ENCODE measurements at places on chromosomes 1 and 21.

- DNase-seq = no peak
Measured at GRCh38 chr1:218064426-218064825, 220.7 kb upstream of the RRP15 start.

DNA sequence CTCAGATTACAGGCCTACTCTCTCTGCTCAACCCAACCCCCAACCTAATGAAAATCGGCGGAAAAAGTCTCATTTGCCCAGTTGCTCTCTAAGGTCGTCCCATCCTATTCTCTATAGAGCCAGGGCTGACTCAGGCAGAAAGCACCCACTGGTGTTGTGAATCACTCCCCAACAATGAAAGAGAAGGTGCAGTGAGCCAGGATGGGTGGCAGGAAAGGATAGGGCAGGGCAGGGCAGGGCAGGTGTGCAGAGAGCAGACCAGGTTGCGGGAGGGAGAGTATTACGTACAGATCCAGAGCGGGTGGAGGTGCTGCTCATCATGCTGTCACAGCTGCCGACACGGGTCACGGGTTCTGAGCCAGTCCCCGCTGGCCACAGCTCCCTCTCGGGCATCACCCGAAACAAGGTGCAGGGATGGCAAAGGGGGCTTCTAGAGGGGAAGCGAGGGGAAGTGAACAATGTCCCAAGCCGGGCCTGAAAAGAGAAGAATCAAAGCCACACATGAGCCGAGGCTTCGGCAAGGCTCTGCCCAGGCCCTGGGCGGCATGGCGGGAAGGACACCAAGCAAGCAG is 5.3 kb downstream of the C1orf116 start:
- no peak for DNase-seq

DNA sequence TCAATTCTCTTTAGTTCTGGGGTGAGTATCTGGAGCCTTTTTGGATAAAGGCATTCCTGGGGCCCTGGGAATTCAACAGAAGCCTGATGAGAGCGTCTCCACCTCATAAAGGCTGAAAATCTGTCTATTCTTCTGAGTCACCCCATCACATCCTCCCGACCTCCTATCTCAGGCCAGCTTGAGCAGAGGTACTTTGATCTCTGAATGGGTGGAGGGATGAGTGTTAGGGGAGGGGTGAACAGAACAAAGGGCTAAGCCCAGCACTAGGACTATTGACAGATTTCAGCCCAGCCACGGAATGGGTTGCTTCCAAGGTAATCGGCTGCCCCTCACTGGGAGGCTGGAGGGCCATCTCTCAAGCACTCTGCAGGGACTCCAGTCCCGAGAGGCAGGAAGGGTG is 2.5 kb upstream of the MYBPH start:
- DNase-seq = no peak

DNA sequence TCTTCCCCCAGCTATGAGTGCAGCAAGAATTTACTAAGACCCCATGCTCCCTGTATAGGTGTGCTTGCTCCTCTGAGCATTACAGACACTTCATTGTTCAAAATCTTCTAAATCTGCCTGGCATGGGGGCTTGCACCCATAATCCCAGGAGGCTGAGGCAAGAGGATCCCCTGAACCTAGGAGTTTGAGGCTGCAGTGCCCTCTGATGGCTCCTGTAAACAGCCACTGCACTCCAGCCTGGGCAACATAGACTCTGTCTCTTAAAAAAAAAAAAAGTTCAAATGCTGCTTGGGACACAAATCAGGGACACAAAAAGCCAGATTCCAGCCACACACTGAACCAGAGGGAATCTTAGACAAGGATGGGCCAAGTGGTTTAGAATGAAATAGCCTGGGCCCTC is 3.4 kb upstream of the ACOT7 start:
- DNase-seq = no peak

DNA sequence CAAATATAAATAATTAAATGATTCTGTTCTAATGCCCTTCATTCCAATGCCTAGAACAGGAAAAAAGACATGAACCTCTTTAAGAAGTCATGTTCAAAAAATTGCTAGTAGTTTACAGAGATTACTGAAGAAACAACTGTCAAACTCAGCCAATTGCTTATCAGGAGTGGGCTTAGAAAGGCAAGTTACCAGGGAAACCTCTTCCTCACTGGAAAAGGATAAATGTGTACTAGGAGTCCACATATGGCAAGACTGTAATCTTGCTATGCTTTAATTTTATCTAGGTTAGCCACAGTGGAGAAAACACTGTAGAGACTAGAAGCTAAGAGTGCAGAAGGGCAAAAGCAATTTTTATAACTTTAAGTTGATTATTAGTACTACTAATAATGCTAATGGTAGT is 42.1 kb upstream of the DEPDC1 start:
- DNase-seq = no peak

Measured in CD8-positive, alpha-beta T cell (primary cell).